ENCODE measurements at places on chromosomes 2 and 18.

DNA sequence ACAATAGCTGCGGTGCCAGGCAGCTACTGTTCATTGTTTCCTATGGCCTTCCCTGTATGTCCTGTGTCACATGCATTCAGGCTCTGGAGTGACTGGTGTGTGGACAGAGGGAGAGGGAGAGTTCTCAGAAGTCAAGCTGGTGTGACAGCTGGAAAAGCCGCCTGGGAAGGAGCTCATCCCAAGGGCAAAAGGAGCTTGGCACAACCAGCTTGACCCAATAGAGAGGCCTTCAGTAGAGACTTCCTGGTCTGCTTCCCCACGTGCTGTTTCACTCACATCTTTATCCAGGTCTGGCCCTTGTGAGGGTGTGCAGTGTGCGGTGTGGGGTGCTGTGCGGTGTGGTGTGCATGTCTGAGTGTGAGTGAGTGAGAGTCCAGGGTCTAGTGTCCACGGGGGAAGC lies 11.1 kb upstream of the NT5DC4 start:
- no peak for DNase-seq

- DNase-seq = no peak
Measured at GRCh38 chr2:32212295-32212694, 46.6 kb downstream of the SLC30A6 start.

GRCh38 chr2:215775106-215775505 lies 238.2 kb downstream of the MREG start:
- DNase-seq = no peak

DNA sequence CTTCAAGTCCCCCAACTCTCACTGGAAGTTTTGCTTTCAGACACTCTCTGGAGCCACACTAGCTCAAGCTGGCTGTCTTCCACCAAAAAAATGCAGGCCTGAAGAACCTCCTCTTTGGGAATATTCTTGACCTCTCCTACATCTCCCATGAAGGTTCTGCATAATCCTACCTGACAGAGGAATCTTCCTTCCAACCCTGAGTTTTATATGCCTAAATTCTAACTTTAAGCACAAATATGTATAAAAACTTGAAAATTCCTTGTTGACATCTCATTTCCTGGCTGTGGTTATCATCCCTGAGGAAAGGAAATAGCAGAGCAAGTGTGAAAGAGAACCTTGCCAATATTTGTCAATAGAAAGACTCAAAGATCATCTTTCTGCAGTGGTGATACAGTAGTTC lies 249.0 kb downstream of the LPIN1 start:
- no peak for DNase-seq

GRCh38 chr2:135949451-135950234 lies 35.8 kb downstream of the DARS1 start:
- no peak for DNase-seq

GRCh38 chr2:161028581-161028980 lies 131.6 kb upstream of the TANK start:
- no peak for DNase-seq

- DNase-seq = no peak
Measured at GRCh38 chr2:8821276-8822217, 15.9 kb downstream of the KIDINS220 start.

- no peak for DNase-seq
Measured at GRCh38 chr18:42038936-42039335, 83.9 kb downstream of the PIK3C3 start.
